ENCODE measurements at places on chromosomes 6 and 20.

DNA sequence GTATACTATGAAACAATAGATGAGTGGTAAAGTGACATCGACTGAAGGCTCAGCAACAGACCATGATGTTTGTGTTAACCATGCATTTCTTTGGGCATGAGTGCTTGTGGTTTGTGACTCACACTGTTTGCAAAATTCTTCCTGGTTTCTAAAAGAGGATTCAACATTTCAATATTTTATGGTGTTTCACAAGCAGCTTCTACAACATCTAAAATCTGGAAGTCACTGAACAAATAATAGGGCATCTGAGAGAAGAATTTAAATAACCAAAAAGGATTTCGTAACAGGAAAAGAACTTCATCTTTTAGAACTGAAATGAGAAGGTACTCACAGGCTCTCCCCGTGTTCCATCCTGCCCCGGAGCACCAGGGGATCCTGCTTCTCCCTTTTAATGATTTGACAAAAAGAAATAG, 146.2 kb downstream of the COL21A1 start:
- no peak for DNase-seq

- no peak for DNase-seq
Observed at GRCh38 chr6:5116243-5116991, 31.3 kb downstream of the PPP1R3G start.

- DNase-seq = no peak
Observed at GRCh38 chr6:105067329-105067728, 110.4 kb downstream of the LIN28B start.

GRCh38 chr6:28633445-28634215, 107.9 kb downstream of the GPX5 start:
- no peak for DNase-seq

- DNase-seq = no peak
Observed at GRCh38 chr6:142627474-142627873, 317.5 kb downstream of the HIVEP2 start.

DNA sequence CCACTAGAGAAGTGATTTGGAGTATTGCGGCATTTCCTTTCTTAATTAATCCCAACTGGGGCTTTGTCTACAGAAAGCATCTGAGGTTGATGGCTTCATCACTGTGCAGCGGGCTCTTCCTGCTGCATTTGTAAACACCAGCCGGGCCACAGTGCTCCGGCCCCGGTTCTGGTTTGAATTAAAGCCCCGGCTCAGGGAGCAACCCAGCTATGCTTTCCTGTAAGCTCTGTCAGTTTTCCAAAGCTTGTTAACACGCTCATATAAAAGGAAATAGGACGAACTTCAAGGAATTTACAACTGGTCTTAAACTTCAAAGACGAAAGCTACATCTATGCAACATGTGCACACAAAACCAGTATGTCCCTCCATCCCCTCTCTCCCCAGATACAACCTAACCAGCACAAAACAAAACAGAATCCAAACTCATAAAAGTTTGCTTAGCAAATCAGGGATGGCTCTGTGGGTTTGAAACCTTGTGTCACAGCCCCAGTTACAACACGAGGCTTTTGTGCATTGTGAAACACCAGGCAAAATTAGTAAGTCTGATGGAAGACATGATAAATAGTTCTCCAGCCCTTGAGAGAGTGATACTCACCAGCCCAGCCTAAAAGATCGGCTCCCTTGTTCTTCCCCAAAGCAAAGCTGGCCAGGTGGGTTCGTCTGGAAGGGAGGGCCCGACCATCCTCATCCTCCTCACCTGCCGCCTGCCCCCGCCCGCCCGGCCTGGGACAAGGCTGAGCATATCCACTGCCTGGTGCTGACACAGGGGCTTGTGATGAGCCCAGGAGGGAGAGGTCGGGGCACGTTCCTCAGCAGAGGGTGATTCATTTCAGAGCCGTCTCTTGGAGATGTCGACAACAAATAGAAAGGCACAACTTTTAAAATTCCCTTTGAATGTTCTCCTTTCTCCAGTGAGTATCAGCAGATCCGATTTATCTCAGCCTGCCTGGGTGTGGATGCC, 197.9 kb downstream of the TFAP2C start:
- no peak for DNase-seq

GRCh38 chr6:109073344-109074132, 21.1 kb downstream of the SESN1 start:
- DNase-seq = no peak

DNA sequence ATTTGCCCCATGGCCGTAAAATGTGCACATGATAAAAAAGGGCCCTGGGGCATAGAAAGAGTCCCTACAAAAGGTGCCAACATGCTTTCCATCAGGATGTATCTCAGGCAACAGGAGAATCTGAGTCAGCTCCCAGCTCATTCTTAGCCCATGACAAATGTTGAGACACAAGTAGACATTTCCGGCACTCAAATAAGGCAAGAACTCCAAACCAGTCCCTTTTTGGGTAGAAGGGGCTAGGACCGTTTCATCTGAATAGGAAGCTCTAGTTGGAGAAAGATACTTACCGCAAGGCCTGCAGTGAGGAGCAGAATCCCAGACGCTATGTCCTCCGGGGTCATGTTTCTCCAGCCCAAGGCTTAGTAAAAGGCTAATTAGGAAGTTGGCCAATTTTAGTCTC, 261.0 kb upstream of the RIN2 start:
- no peak for DNase-seq

DNA sequence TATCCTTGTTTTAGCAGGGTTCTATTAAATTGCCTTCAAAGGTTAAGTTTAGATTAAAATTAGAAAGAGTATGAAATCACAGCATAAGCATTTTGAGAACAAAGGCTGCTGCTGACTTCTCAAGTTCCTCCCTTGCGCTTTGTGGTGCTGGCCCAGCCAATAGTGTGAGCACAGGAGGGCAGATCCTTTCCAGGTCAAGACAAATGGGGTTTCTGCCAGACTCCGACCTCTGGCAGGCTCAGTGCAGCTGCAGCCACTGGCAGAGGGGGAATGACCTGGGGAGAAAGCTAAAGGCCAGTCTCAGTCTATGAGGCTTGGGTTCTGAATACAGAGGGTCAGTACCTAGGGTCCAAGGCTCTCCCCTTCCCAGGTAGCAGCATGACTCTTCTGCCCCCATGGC, 27.0 kb downstream of the CLIC5 start:
- DNase-seq = no peak

DNA sequence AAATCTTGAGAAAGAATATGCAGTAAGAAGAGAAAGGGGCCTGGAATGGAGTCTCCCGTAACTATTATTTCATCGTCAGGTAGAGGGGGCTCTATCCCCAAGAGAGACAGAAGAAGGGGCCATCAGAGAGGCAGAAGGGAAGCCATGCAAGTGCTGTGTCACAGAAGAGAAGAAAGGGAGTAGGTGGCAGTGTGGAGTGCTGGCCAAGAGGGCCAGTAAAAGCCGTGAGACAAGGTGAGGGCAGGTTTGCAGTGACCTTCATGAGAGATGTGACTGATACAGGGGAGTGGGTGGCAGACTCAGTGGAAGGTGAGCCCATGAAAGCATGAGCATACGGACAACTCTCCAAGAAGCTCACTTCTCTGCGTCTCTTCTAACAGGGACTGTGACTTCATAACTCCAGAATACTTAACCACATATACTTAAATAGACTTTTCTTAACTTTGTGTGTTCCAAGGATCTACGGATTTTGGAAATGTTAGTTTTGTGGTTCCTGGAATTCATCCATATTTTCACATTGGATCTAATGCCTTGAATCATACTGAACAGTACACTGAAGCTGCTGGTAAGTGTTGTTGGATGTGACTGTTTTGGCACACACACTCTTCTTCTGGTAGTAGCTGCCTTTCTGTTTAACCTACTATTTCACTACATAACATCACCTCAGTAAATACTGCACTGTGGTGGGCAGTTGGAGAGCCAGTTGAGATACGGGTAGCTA, 15.6 kb downstream of the PM20D2 start:
- DNase-seq = no peak

GRCh38 chr6:167493976-167494697, 169.3 kb downstream of the TTLL2 start:
- DNase-seq = no peak

- DNase-seq = no peak
Observed at GRCh38 chr20:53402233-53403005, 191.2 kb downstream of the ZNF217 start.

GRCh38 chr20:4095639-4096038, 80.3 kb upstream of the RNF24 start:
- DNase-seq = no peak

DNA sequence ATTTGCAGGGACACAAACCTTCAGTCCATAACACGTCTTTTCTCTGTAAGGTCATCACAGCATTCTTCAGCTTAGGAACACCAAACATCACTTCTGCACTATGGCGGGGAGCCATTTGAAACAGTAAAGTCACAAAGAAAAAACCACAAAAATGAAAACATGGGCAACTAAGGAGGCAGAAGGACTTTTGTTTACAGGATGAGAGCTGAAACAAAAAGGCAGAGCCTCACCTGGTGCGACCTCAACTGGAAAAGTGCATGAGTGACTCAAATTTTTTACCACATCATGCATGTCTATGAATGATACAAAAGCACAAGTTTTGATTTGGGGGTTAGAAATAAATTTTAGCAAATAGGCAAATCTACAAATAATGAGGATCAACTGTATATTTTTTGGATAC, 68.2 kb upstream of the TNFAIP3 start:
- no peak for DNase-seq

DNA sequence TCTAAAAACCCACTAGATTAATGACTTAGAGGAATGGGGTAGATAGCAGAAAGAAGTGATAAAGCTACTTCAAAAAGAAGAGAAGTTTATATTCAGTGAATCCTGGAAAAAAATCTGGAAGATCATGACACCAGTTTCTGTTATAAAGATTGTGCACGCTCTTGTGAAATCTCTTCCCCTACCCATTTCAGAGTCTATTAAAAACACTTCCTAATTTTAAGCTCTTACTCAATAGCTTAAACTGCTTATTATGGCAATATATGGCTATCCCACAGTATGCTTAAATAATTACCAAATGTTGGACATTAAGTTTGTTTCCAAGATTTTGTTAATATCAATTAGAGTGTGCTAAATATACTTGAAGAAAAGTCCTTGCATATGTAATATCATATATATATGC, 585.3 kb upstream of the MAN1A1 start:
- DNase-seq = no peak

- no peak for DNase-seq
Observed at GRCh38 chr6:145813285-145814034, 1.1 kb downstream of the FBXO30 start.

GRCh38 chr6:30926644-30927043, 5.3 kb downstream of the SFTA2 start:
- DNase-seq = no peak

DNA sequence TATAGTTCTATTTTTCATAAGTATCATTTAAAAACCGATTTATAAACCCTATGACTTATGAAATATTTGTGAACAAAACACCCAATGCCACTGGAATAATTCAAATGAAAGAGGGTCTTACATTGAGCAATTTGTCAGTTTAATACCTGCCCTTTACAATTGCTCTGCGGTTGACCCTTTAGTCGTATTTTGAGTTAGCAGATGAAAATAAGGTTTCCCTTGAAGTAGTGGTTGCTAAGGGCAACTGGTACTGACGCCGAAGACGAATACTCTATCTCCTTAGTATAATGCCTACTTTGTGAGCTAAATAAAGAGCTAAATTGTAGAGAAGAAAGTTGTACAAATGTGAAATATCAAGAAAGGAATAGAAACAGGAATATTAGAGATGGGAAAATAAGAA, 69.4 kb downstream of the KCNQ5 start:
- no peak for DNase-seq

- no peak for DNase-seq
Observed at GRCh38 chr6:17156112-17156921, 54.5 kb downstream of the STMND1 start.

DNA sequence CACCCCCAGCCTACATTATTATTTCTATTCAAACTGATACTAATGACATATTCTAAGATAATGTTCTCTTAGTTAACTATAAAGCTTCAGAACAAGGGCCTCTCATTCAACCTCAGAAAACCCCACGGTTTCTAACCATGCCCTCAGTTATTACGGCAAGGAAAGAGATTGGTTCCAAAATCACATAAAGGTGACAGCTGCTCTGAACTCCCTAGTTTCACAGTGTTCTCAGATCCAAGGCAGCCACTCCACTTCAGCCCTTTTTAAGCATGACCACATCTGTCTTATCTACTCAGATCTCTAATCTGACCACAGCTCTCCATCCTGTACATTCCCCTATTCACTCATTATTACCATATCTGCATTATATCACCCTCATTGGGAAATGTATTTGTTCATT, 98.8 kb upstream of the CEP85L start:
- DNase-seq = no peak

DNA sequence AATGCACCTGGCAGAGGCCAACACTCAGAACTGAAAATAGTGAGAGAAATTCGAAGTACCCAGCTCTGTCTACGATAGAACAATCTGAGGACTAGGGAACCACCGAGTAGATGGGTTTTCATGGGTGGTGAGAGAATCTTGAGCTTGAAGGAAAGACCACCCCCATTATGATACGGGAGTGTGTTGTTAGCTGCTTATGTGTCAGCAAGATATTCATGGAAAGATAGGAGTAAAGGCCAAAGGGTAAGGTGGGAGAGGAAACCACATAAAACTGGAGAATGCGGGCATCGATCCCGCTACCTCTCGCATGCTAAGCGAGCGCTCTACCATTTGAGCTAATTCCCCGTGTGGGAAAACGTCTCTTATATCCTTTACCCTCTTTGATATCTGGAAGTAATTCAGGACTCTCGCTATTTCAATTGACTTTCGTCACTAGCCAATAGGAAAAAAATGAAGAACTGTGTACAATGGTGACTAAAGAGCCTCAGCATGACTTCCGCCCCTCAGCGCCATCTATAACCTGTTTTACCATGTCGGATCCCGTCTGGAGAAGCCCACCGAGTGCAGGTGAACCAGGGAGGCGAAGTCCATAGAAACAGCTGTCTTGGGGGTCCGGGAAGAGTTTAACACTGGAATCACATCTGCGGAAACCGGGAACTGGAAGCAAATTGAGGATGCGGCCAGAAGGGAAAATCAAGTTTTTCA, 25.0 kb upstream of the ABT1 start:
- no peak for DNase-seq

GRCh38 chr6:158452191-158452590, 107.7 kb upstream of the TMEM181 start:
- no peak for DNase-seq

DNA sequence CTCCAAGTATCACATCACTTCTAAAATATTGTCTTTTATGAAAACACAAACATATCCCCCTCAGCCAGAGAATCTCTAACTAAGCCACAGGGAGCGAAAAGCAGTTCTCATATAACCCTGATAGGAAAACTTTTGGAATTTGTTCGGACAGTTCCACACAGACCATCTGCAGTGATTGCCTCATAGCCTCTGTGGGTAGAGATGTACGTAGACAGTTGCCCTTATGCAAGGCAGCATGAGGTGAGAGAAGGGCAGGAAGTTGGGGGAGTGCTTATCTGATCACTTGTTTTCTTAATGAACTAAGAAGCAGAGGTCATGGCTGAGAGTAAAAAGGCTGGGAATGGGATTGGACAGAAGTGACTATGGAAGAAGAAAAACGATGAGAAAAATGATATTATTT, 39.6 kb downstream of the SLC23A2 start:
- DNase-seq = no peak
